Astrocyte of the cerebellum (primary cell): ENCODE measurements at places on chromosomes 6 and 20.

DNA sequence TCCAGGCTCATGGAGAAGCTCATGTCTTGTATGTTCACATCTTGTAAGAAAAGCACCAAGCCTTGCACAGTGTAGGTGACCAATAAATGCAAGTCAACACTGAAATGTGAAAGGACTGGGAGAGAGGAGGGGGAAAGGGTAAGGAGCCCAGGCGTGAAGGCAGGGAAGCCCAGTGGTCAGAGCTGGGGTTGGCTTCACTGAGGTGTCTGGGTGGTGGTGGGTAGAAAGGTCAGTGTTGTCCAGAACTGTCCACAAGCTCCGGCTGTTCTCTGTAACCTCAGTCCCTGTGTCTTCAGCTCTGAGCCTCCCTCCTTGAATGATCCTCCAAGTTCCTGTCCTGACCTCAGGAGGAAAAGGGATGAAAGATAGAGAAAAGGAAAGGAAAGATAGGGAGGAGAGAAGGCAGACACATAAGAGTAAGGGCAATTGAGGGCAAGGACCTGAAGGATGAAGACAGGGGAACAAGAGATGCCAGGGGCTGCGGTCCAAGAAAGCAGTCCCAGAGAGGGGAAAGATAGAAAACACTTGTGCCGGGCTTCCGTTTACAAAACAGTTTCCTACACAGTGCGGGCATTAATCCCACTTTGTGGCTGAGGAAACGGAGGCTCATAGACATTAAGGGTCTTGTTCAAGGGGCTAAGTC, 2.4 kb upstream of the TNXB start:
- no peak for DNase-seq

- peak; percentile 84 for DNase-seq
These were observed 50.7 kb upstream of the CD83 start for GRCh38 chr6:14066782-14067406.

DNA sequence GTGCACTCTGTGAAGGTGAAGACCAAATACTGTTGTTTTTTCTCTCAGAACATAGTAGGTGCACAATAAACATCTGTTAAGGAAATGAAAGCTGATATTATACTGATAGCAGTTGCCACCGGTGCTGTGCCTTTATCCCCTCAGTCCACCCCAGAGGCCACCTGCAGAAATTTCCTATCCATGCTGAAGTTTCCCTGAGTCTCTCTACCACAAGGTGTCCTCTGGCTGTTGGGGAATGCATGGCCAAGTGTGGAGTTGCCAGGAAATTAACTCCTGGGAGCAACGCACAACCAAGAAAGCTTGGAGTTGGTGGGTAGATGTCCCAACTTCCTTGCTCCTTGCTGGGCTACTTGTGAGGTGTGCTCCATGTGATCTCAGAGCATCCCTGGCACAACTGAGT, 114.2 kb downstream of the LAMP5 start:
- no peak for DNase-seq

DNA sequence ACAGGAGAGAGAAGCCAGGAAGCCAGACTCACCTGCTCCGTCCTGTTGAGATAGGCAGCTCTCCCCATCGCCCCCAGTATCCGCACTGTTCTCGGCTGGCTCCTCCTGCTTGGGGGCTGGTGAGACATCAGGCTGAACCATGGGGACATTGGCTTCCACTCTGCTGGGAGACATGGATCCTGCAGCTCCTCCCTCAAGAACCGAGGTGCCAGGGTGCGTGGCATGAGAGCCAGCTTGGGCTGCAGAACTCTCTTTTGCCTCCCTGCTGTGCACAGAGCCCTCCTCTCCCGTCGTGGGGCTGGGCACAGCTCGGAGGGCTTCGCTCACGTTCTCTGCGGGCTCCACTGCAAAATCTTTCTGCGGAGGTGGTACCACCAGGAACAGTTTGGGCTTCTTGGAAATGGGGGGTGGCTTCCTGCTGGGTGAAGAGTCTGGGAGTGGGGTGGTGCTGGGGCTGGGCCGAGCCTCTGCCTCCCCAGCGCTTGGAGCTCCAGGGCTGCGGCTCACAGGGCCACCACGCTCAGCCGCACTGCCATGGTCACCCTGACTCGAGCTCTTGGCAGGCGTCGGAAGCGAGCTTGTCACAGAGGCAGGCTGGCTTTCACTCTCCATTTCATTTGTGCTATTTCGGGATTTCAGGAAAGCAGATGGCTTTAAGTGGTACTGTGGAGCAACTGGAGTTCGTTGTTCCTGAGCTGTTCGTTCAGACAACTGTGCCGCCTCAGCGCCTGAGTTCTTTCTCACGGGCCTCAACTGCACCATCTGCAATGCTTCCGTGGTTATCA, 26.5 kb downstream of the HEBP2 start:
- DNase-seq, result no peak

GRCh38 chr20:56955680-56956079, 310.8 kb downstream of the BMP7 start:
- no peak for DNase-seq

- no peak for DNase-seq
These were observed 8.0 kb upstream of the EPM2A start for GRCh38 chr6:145743332-145743731.

GRCh38 chr6:132179955-132180354, 221.3 kb downstream of the MOXD1 start:
- no peak for DNase-seq

GRCh38 chr6:24788031-24788665, 10.6 kb downstream of the ARMH2 start:
- no peak for DNase-seq

DNA sequence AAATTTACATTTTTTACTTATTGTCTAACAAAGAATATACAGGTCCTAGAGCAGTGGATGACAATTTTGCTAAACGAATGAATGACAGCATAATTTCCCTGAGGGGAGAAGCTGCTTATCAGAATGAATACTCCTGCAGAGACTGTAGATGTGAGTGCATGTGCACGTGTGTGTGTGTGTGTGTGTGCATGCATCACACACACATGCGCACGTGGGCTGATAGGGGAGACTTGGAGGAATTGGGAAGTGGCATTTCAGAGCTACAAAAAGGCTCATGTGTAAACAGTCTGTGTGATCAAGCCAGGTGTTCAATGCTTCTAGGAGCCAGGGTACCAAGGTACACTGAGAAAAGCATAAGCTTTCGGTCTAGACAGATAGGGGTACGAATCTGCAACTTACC, 93.5 kb upstream of the SASH1 start:
- no peak for DNase-seq

DNA sequence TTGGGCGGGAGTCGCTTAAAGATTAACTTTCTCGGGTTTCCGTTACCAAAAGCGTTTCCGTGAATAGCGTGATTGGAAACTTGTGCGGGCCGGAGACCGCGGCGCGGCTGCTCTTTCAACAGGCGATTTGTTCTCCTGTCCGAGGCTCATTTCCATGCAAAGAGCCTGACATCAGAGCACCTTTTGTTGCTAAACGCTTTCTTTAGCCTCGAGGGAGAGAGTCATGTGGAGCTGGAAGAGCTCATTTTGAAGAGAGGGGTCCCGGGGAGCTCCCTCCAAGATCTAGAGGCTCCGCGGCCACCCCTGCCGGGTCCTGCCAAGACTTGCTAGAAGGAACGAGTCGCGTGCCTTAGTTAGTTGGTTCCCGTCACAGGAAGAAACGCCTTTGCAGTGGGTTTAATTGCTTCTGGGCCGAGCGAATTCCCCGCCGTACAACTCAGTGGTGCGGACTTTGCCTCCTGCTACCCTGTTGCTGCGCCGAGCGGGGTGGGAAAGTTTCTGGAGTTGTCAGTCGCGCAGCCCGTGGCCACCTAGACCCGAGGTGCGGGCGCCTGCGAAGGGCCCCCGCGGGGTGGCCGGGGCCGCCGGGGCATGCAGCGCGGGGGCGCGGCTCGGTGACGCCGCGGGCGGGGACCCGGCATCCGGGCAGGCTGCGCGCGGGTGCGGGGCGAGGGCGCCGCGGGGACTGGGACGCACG, at the start of gene SASH1:
Gene SASH1 (plus strand): TSS at position 489 of the 697 bp plus-strand sequence. CDS start 230 bp downstream, outside the sequence.
- DNase-seq, result peak; percentile 55

GRCh38 chr6:47932575-47932974, 150.7 kb downstream of the OPN5 start:
- no peak for DNase-seq

GRCh38 chr6:161271343-161272030, 2.4 kb downstream of the AGPAT4 start:
- DNase-seq, result no peak

DNA sequence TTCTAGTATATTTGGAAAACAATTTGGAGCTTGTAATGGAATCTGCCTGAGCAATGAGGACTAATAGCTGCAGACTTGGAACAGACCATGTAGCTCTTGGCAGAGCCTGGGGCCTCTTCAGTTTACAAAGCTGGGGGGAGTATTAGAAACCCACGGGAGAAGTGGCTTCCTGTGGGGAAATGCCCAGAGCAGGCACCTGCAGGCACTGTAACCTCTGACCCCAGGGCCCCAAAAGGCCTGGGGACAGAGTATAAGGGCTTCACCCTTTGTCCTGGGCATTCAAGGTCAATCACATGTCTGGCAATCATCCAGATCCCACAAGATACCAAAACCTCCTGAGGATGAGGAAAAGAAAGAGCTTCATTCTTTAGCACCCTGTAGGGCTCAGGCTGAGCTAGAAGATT, 19.4 kb downstream of the PKIG start:
- peak; percentile 77 for DNase-seq

DNA sequence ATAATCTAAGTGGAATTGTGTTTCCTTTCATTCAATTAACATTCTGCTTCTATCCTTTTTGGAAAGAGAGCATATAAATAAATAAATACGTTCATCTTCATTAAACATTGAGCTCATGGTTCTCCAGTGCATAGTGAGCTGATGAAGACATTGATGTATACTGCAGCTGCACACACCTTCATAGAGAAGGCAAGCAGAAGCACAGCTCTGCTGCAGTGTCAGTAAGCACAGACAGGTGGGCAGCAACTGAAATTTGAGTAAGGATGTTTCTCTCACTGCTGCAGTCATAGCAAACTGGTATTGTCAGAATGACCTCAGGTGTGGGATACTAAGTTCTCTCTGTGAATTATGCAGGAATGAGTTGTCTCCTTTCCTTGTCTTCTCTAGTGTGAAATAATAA, 202.9 kb downstream of the DOK5 start:
- no peak for DNase-seq
